ENCODE measurements at places on chromosomes 16 and 17. TPM values are rescaled to one million over a fixed set of nuclear protein-coding genes. Genes with fewer than 3 reads are reported as not detected.

Gene HSD17B1
- total RNA-seq = 0.81 TPM

Gene TMEM114
- total RNA-seq = 0.24 TPM

Gene KRTAP2-3
- total RNA-seq = not detected

Gene USP36
- 45.4 TPM for total RNA-seq

Gene NLRC3
- total RNA-seq = 0.12 TPM

Gene AATF
- total RNA-seq = 22.3 TPM

Gene MTMR4
- total RNA-seq = 95.3 TPM

Measured in hair follicle dermal papilla cell (primary cell).